Ovary (tissue), 10 donors: ENCODE measurements at places on chromosomes 5 and 9. TPM values are rescaled to one million over a fixed set of nuclear protein-coding genes. Genes with fewer than 3 reads are reported as not detected.

GRCh38 chr5:39411061-39411460, 13.7 kb downstream of the DAB2 start:
- H3K27me3 ChIP-seq = no peaks in the 10 kb centered on the region
- H3K36me3 ChIP-seq = no peaks in the 10 kb centered on the region
- DNase-seq = no peak
- H3K4me3 ChIP-seq = no peak overlapping the region
- H3K4me1 ChIP-seq = peaks cover 13% of the 10 kb centered on the region
- H3K27ac ChIP-seq = no peak overlapping the region

DNA sequence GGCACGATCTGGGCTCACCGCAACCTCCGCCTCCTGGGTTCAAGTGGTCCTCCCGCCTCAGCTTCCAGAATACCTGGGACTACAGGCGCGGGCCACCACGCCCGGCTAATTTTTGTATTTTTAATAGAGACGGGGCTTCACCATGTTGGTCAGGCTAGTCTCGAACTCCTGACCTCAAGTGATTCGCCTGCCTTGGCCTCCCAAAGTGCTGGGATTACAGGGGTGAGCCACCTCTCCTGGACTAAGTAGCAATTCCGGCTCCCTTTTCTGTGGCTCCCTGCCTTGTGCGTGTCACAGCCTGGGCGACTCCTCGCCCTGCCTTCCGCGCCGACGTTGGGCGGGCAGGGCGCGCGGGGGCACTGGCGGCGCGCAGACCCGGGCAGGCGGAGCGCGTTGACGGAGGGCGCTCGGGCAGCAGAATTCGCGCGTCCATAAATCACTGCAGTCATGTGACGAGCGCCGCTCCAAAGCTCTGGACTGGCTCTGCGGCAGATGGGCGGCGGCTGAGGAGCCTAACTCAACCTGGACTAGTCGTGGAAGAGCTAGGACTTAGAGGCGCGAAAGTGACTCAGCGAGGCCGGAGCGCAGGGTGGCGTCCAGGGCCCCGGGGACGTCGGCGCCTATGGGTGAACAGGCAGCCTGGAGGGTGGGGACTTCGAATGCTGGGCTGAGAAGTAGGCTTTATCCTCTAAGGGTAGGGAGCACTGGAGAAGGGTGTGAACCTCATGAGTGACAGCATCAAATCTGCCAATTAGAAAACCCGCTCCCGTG, 1.4 kb upstream of the CIZ1 start:
- no peaks in the 10 kb centered on the region for H3K36me3 ChIP-seq
- DNase-seq = peak; percentile 75
- peak overlapping the region; percentile 78 for H3K4me3 ChIP-seq
- no peak overlapping the region for H3K27ac ChIP-seq
- no peaks in the 10 kb centered on the region for H3K27me3 ChIP-seq
- H3K4me1 ChIP-seq = peaks cover 6% of the 10 kb centered on the region

ACER2 gene
- total RNA-seq = 2.1 TPM

- H3K4me3 ChIP-seq = no peak overlapping the region
- no peak overlapping the region for H3K27ac ChIP-seq
- DNase-seq = no peak
- H3K4me1 ChIP-seq = no peaks in the 10 kb centered on the region
- no peaks in the 10 kb centered on the region for H3K27me3 ChIP-seq
Measured at GRCh38 chr5:120298981-120299380, 165.1 kb upstream of the PRR16 start.

DNA sequence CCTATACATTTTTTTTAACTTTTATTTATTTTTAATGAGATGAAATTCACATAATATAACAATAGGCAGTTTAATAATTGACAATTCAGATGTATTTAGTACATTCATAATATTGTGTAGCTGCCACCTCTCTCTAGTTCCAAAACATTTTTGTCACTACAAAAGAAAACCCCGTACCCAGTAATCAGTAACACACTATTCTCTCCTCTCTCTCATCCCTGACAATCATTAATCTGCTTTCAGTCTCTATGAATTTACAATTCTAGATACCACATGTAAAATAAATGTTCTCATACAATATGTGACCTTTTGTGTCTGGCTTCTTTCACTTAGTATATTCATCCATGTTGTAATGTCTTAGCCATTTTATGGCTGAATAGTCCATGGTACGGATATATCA, 244.8 kb upstream of the DMRT1 start:
- H3K36me3 ChIP-seq = no peaks in the 10 kb centered on the region
- H3K4me3 ChIP-seq = no peak overlapping the region
- H3K27ac ChIP-seq = no peak overlapping the region
- H3K4me1 ChIP-seq = no peaks in the 10 kb centered on the region
- DNase-seq = no peak

PIP5KL1 gene
- total RNA-seq = 2.0 TPM

DNA sequence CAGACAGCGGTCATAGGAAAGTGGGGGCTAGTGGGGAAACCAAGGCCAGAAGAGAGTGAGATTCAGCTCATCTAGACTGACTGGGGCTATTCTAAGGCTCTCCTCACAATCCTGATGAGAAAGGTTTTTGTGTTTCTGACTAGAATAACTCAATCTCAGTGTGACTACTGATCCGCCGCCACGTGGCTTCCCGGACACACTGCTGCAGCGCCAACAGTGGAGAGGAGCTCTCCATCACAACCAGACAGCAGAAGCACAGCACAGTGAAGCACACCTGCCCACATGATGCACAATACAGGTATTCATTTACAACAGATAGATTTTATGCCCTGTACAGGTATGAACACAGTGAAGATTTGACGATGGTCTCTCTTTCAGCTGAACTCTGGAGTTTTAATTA, 25.4 kb downstream of the NREP start:
- H3K36me3 ChIP-seq = no peaks in the 10 kb centered on the region
- no peaks in the 10 kb centered on the region for H3K27me3 ChIP-seq
- no peak overlapping the region for H3K4me3 ChIP-seq

IRX4 gene
- not detected for total RNA-seq

GRCh38 chr5:171481571-171482433, 62.4 kb downstream of the FGF18 start:
- no peak overlapping the region for H3K4me3 ChIP-seq
- DNase-seq = no peak
- H3K36me3 ChIP-seq = no peaks in the 10 kb centered on the region
- H3K27ac ChIP-seq = no peak overlapping the region
- no peaks in the 10 kb centered on the region for H3K4me1 ChIP-seq
- no peaks in the 10 kb centered on the region for H3K27me3 ChIP-seq

DNA sequence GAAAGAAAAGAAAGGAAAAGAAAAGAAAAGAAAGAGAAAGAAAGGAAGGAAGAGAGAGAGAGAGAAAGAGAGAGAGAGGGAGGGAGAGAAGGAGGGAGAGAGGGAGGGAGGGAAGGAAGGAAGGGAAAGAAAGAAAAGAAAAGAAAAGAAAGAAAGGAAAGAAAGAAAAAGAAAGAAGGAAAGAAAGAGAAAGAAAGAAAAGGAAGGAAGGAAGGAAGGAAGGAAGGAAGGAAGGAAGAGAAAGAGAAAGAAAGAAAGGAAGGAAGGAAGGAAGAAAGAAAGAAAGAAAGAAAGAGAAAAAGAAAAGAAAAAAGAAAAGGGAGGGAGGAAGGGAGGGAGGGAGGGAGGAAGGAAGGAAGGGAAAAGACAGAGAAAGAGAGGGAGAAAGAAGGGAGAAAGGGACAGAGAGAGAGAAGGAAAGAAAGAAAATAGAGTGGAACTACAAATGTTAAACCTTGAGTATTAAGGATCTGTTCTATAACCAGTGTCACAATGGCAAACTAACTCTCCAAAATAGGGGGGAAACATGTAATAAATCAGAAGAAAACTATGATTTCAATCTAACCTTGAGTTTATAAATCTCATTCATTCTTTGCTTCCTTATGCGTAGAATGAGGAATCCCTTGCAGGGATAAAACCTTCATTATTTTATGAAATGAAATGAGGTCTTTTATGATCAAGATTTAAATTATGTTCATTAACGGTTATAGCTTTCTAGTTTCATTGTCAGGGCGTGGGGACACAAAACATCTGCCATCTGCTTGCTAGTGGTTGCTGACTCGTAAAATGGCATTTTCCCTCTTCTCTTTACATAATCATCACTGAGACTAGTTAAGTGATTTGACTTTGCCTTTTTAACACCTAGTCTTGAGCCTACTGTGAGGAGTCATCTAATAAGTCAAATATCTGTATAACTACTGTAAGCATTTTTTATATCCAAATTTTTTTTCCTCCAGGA, 40.7 kb upstream of the RAD23B start:
- no peaks in the 10 kb centered on the region for H3K36me3 ChIP-seq
- no peak overlapping the region for H3K4me3 ChIP-seq
- no peak overlapping the region for H3K27ac ChIP-seq
- no peak for DNase-seq
- H3K27me3 ChIP-seq = no peaks in the 10 kb centered on the region

SPINK13 gene
- 2.2 TPM for total RNA-seq

GRCh38 chr9:126388964-126389708, 62.5 kb downstream of the MVB12B start:
- H3K4me3 ChIP-seq = no peak overlapping the region
- no peak overlapping the region for H3K27ac ChIP-seq
- DNase-seq = no peak
